ENCODE measurements at places on chromosomes 7 and 10.

GRCh38 chr7:66681491-66682349, 53.0 kb downstream of the KCTD7 start:
- DNase-seq, result peak; percentile 90

DNA sequence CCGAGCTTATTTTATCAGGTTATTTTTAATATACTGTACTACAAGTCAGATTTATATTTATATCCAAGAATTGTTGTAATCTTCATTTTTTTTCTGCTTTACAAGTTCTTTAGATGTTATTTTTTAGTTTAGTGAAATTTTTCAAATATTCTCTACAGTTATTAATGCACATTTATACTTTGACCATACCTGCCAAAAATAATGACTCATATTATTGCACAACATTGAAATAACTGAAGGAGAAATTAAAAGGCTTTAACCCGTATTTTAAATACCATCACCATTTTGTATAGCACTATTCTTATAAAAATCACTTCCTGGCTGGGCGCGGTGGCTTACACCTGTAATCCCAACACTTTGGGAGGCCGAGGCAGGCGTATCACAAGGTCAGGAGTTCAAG, 278.5 kb downstream of the BICC1 start:
- no peak for DNase-seq

DNA sequence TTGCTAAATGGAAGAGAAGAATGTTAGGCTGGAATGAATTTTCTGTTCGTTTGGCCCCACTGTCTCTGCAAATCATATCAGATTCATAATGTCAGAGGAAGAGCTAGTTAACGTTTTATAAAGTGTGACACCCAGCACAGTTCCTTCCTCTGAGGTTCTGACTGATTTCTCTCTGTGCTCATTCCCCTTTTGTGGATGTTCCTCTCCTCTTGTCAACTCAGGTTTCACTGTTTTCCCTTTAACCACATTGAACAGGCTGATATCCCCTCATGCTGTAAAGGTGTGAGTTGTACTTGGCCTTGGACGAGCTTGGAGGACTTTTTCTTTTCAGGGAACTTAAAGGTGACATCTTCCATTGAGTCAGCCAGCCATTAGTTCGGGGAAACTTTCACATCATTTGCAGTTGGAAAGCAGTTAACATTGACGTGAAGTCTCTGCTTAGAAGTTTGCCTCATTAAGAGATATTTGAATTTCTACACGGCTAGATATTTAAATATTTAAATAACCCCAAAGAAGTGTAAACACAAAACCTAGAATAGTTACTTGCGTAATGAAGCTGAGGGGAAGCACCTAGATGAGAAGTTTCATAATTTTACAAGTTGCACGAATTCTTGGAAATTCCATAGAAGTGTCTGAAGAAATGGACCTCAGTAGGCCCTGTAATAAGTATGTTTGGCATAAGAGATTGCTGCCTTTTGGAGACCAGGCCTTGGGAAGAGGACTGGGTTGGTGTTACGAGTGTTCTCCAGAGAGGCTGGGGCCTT, 101.5 kb upstream of the EGR2 start:
- DNase-seq, result no peak

DNA sequence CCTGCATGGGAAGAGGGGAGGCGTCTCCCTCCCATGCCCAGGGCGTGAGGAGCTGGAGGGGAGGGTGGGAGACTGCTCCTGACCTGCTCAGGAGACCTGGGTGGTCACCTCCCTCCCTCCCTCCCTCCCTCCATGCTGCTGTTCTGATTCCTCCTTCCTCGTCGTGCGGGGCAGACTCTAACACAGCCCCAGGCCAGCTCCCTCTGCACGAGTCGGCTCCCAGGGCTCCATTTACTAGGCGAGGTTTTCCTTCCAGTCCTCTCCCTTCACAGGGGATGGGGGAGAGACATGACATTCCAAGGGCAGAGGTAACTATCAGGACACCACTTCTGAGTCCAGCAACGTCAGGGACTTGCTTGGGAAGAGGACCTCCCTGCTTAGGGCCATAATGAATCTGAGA, 23.6 kb downstream of the VIPR2 start:
- DNase-seq, result no peak

- DNase-seq, result peak; percentile 21
Measured at GRCh38 chr7:105776986-105777910, 99.2 kb downstream of the ATXN7L1 start.

All from stromal cell of bone marrow (primary cell).